ENCODE measurements at places on chromosomes 5 and 9. TPM values are rescaled to one million over a fixed set of nuclear protein-coding genes. Genes with fewer than 3 reads are reported as not detected.

- no peak for DNase-seq
Measured at GRCh38 chr9:127746959-127747569, 12.0 kb upstream of the TOR2A start.

- DNase-seq = no peak
Measured at GRCh38 chr5:54401515-54401914, 54.0 kb upstream of the HSPB3 start.

DNA sequence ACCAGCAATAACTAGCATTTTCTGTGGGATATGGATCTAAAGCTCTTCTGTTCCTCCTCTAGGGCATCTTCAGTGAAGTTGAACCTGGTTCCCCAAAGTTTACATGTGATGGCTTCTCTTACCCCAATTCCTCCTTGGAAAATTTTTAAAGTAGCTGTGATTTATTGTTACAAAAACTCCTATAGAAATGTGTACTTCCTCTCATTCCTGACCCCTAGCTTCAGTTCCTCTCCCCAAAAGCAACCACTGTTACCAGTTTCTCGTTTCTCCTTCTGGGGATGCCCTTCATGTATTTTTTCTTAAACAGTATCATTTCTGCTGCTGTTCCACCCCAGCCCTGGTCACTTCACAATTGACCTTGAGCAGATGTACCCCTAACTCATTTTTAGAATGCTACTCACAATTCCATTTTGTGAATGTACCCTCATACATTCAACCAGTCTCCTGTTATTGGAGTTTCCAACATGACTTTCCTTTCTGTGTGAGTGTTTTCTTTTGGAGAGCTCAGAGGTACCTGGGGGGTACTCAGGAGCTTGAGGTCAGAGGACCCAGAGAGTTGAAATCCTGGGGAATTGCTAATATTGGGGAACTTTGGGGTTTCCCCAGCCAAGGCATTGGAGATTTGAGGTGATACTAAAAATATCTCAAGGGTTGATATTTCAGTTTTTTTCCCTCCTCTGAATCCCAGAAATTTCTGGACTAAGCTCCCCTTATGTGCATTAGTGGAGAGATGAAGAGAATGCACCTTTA, 18.6 kb upstream of the GLRX start:
- peak; percentile 9 for DNase-seq

GRCh38 chr5:52255308-52255707, 532.4 kb upstream of the ITGA1 start:
- no peak for DNase-seq

GRCh38 chr5:59312223-59312622, 581.3 kb downstream of the PDE4D start:
- no peak for DNase-seq

- DNase-seq = no peak
Measured at GRCh38 chr5:35337340-35338156, 107.3 kb upstream of the PRLR start.

Gene PCDHB13
- total RNA-seq = 4.2 TPM

DNA sequence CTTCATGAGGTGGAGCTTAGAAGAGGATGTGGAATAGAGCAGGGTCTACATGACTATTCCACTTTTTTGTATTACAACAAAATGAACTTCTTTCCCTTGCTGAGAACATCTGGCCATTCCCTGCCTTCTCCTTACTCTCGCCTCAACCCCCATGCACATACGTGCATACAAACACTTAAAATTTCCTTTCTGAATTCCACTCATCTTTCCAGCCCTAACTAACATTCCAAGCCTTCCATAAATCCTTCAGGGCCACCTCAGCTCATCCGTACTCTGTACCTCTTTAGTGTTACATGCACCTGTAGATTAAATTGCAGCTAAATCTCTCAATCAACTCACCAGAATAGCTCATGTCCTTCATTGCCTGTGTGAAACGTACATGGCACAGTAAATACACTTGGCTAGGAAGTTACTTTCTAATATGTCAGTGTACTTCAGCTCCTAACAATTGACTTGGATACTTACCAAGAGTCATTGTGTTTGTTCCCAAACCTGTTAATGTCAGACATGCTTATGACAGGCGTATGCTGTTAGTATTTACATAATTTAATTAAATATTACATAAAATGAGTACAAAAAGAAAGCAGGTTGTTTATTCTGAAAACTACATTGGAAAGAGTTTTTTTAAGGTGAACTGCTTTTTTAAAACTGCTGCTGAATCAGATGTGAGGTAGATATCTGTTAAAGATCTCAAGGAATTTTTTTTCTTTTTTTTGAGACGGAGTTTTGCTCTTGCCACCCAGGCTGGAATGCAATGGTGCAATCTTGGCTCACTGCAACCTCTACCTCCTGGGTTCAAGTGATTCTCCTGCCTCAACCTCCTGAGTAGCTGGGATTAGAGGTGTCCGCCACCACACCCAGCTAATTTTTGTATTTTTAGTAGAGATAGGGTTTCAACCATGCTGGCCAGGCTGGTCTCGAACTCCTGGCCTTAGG, 55.7 kb downstream of the GLIS3 start:
- DNase-seq = no peak

DNA sequence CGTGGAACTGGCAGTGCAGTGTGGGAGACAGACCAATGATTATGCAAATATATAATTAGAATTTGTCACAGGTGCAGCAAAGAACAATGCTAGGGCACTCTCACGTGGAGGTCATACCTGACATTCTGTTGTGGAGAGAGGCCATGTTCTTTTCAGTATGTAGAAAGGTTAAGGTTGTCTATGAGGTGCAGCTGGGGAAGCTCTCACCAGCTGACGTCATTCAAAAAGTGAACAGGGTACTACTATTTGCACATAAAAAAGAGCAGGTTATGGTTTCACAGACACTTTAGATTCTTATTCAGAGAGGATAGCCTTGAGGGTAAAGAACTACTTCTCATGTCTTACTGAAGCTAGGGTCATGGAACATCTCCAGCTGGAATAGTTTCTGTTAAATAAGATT, 19.1 kb downstream of the SH3GL2 start:
- DNase-seq = no peak
